K562 (cell line): ENCODE measurements at places on chromosomes 1 and 21. TPM values are rescaled to one million over a fixed set of nuclear protein-coding genes. Genes with fewer than 3 reads are reported as not detected.

DNA sequence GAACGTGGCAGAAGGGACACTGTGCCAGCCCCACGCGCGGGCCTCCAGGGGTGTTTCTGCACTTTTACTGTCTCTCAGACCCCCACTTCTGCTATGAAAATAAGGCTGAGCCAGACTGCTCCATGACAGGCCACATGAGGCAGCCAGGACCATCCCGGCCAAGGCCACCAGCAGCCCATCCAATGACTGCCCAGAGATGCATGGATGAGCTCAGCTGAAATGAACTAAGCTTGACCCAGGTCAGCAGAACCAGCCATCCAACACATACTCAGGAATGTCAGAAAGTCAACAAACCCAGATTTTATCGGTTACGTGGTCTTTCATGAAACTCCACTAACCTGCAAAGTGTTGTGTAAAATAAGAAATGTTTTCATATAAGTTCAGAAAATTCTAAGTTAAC lies 51.2 kb downstream of the CCDC185 start:
- no peak overlapping the region for H3K27ac ChIP-seq
- no peaks in the 10 kb centered on the region for H3K36me3 ChIP-seq
- no peak for DNase-seq
- H3K4me1 ChIP-seq = no peaks in the 10 kb centered on the region

DNA sequence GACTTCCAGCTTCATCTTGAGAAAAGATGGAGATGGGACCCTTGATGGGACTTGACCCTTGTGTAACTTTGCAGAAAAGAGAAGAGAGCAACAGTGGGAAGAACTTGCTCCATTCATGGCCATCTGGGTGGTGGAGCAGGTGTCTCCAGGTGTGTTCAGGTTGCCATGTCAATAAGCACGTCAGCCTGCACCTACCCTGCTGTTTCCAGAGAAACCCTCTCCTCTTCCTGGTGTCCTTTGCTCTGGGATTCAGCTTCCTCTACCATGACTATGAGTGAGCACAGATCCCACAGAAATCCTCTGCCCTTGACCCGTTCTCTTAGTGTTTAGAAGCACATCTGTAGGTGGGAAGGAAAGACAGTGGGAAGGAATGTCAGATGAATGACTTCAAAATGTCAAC lies 21.8 kb upstream of the OTUD3 start:
- H3K4me1 ChIP-seq = peaks cover 13% of the 10 kb centered on the region; the same call in 2 of the 3 replicates
- no peak overlapping the region for H3K27ac ChIP-seq
- no peak overlapping the region for H3K4me3 ChIP-seq
- peaks cover 9% of the 10 kb centered on the region for H3K27me3 ChIP-seq
- no peak for DNase-seq

NBPF15 gene
- 6.6 and 7.3 TPM in 2 replicates for total RNA-seq

OR2AK2 gene
- total RNA-seq = not detected in 2 replicates

GRCh38 chr1:88802950-88803349 lies 88.4 kb downstream of the GTF2B start:
- DNase-seq = no peak
- H3K36me3 ChIP-seq = peaks cover 67% of the 10 kb centered on the region
- H3K27me3 ChIP-seq = no peaks in the 10 kb centered on the region

RCC2 gene
- 258 and 292 TPM in 2 replicates for total RNA-seq

DNA sequence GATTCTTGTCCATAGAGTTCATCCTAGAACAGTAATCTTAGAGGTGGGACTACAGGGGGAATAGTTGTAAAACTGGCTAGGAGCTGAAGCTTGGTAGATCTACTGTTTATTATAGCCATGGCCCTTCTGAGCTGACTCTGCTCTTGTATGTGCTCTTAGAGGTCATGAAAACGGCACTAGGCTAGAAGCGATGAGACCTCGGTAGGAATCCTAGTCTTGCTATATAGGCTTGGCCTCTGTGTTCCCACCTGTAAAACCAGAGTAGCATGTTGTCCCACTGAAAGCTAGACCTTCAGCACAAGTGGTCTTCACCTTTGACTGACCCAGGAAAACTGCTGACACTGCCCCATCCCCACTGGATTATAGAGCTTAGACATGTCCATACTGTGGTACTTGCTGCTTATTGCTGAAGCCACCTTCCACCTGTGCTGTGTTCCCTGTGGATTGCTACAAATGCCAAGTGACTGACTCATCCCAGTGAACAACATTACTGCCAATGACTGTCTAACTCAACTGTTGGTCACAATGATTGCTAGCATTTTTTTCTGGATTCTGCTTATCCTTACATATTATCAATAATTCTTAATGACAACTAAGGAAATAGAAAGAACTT lies 23.0 kb upstream of the PIGC start:
- DNase-seq = no peak
- no peak overlapping the region for H3K4me3 ChIP-seq
- H3K36me3 ChIP-seq = no peaks in the 10 kb centered on the region
- H3K4me1 ChIP-seq = no peaks in the 10 kb centered on the region
- no peaks in the 10 kb centered on the region; the same call in 2 of the 3 replicates for H3K27me3 ChIP-seq

DCST1 gene
- not detected in 2 replicates for total RNA-seq

GRCh38 chr1:53587252-53587988 lies 128.2 kb downstream of the DMRTB1 start:
- H3K27ac ChIP-seq = no peak overlapping the region
- no peaks in the 10 kb centered on the region for H3K36me3 ChIP-seq
- H3K4me3 ChIP-seq = no peak overlapping the region
- peaks cover 8% of the 10 kb centered on the region for H3K27me3 ChIP-seq

DNA sequence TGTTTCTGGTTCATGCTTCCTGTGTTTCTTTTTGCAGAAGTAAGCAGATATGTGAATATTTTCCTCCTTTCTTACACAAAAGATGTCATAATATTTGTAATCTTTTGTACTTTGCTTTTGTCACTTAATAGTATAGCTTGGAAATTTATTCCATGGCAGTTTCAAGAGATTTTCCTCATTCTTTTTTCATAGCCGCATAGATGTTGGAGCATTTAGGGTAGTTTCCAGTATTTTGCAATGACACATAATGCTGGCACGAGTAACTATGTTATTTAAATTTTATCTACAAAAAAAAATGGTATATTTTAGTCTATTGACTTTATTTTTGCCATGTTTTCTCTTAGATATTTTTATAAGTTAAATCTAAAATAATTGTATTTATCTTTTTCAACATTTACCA lies 40.7 kb downstream of the AGO3 start:
- no peak overlapping the region for H3K4me3 ChIP-seq
- no peaks in the 10 kb centered on the region for H3K4me1 ChIP-seq
- no peak overlapping the region for H3K27ac ChIP-seq
- H3K27me3 ChIP-seq = no peaks in the 10 kb centered on the region
- H3K36me3 ChIP-seq = peaks cover 68% of the 10 kb centered on the region

GRCh38 chr1:182169203-182169602 lies 107.7 kb upstream of the ZNF648 start:
- no peaks in the 10 kb centered on the region for H3K36me3 ChIP-seq
- H3K4me3 ChIP-seq = no peak overlapping the region
- no peak overlapping the region for H3K27ac ChIP-seq
- H3K27me3 ChIP-seq = no peaks in the 10 kb centered on the region
- H3K4me1 ChIP-seq = peaks cover 20% of the 10 kb centered on the region
- DNase-seq = no peak

DNA sequence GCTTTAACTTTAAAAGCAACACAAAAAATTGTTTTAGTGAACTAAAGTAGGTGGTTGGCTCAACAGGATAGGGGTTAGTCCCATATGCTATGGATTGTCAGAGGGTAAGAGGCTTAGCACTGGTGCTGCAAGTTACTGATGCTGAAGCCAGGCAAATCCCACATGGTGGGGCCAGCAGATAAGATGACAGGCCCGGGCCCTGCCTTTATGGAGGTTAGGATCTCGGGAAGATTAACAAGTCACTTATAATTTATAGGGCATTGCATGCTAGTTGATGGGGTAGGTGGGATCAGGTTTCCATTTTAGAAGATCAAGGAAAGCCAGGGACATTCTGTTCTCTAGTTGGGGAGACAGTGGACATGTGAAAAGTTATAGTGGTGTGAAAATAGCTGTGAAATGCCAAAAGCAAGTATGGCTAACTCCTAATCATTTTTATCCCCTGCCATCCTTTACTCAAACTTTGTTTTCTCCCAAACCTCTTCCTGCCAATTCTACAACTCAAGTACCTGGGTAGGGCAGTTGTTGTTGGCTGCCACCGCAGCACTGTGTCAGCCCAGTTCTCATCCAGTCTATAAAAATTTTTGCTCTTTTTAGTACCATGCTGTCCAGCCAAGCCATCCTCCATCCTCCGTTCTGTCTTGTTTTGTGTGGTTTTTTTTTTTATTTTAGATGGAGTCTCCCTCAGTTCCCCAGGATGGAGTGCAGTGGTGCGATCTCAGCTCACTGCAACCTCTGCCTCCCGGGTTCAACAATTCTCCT lies 10.3 kb downstream of the CHAF1B start:
- no peak for DNase-seq
- no peaks in the 10 kb centered on the region for H3K27me3 ChIP-seq
- H3K27ac ChIP-seq = no peak overlapping the region
- H3K36me3 ChIP-seq = peaks cover 69% of the 10 kb centered on the region

- H3K27ac ChIP-seq = no peak overlapping the region
- no peak overlapping the region for H3K4me3 ChIP-seq
- H3K4me1 ChIP-seq = 0 out of 3 replicates have a peak, but pooled peaks cover 3% of the 10 kb centered on the region
- peak; percentile 77 for DNase-seq
- H3K27me3 ChIP-seq = peaks cover 31% of the 10 kb centered on the region; the same call in 2 of the 3 replicates
Measured at GRCh38 chr1:6727535-6727934, 25.9 kb upstream of the DNAJC11 start.

- no peaks in the 10 kb centered on the region for H3K36me3 ChIP-seq
- H3K4me1 ChIP-seq = peaks cover 5% of the 10 kb centered on the region; the same call in 1 of the 3 replicates
- H3K27me3 ChIP-seq = no peaks in the 10 kb centered on the region
- DNase-seq = no peak
Measured at GRCh38 chr1:157199421-157199755, 61.2 kb upstream of the ETV3 start.

AUNIP gene
- 30.9 and 31.7 TPM in 2 replicates for total RNA-seq

GRCh38 chr1:5444396-5444795 lies 547.8 kb downstream of the NPHP4 start:
- H3K36me3 ChIP-seq = no peaks in the 10 kb centered on the region
- DNase-seq = no peak
- H3K27me3 ChIP-seq = no peaks in the 10 kb centered on the region; the same call in 1 of the 2 replicates
- no peak overlapping the region for H3K27ac ChIP-seq
- H3K4me3 ChIP-seq = no peak overlapping the region

DNA sequence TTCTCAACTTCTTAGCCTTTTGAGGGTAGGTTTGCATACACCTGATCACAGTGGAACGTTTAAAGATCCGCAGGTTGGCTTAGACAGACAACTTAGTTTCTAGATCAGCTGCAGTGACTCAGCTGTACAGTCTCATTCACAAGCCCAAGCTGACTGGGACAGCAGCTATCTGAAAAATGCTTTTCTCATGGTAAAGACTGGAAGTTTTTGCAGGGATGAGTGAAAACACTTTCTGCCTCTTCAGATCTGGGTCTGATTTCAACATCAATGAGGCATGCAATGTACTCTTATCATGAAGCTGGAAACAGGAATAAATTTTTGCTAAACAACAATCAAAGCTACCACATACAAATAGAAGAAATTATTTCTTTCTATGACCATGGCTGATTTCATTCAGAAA lies 61.1 kb upstream of the PTBP2 start:
- no peaks in the 10 kb centered on the region for H3K4me1 ChIP-seq
- no peak for DNase-seq
- no peaks in the 10 kb centered on the region for H3K27me3 ChIP-seq
- H3K36me3 ChIP-seq = no peaks in the 10 kb centered on the region

DNA sequence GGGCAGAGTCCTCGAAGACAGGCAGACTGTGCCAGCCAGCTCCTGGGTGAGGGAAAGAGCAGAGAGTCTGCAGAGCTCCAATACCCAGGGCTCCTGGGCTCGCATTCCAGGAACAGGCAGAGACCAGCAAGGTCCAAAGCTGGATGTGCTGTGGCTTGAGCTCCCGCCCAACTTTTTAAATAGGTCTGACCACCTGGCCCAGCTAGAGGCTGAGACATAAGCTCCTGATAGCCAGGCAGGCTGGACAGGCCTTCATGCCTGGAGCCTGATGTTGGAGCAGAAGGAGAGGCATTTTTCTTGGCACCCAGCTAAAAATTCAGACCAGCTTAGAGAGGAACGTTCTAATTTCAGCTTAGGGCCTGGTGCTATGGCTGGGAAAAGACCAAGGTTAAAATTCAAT lies 178.4 kb upstream of the TMEM51 start:
- no peak overlapping the region for H3K4me3 ChIP-seq
- H3K36me3 ChIP-seq = no peaks in the 10 kb centered on the region; the same call in 2 of the 3 replicates
- no peaks in the 10 kb centered on the region for H3K27me3 ChIP-seq
- H3K4me1 ChIP-seq = 0 out of 2 replicates have a peak, but pooled peaks cover 8% of the 10 kb centered on the region
- DNase-seq = no peak

SPRR2F gene
- 0.76 TPM in 1 of 2 replicates, not detected in the other for total RNA-seq

- no peaks in the 10 kb centered on the region for H3K27me3 ChIP-seq
- peak within 1 kb of the TSS; percentile 85 for H3K27ac ChIP-seq
- H3K4me3 ChIP-seq = peak within 1 kb of the TSS; percentile 56
Measured at GRCh38 chr1:21669258-21670058, at the start of gene RAP1GAP. Gene RAP1GAP (minus strand): TSS chr1:21669357. CDS start chr1:21620032, 49,325 bp downstream.

GRCh38 chr1:56477164-56478111 lies 101.9 kb downstream of the PLPP3 start:
- H3K4me3 ChIP-seq = no peak overlapping the region
- no peak overlapping the region for H3K27ac ChIP-seq
- peaks cover 22% of the 10 kb centered on the region for H3K27me3 ChIP-seq

DNA sequence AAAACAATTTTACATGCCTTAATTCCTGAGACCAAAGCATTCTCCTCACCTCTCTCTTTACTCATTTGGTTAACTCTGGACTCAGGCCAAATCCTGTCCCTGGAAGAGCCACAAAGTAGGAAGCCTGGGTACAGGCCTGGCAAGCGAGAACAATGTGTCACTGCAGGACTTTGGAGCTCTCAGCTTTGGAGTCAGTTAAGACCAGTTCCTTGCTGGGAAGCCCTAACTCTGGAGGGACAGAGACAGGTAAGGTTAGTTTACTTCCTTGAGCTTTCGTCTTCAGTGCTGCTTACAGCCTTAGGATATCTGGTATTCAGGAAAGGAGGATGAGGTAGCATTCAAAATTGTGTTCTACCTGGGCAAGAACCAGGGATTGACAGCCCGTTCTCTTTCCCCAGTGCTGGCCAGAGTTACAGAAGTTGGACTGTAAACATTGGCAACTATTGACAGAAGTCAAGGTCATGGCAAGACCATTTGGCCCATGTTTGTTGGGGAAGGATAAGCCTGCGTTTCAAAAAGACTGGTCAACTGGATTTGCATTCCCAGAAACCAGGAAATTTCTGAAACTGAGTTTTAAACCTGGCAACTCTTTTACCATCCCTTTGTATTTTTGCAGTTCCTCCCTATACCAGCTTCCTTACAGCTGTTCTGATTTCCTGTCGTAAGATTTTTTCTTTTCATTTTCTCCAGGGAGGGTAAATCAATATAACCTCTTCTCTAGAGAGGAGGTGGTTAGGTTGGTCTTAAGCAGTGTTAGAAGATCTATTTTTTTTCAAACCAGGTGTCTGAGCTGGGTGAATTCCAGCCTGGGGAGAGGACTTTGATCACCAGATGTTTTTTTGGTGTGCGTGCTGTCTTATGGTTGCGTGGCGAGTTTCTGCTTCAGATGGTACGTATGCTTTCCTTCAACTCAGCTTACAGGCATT lies at the start of gene C4BPB:
C4BPB (plus strand) TSS at position 160 of the 926 bp plus-strand sequence; CDS start at position 832, 672 bp downstream.
- H3K4me3 ChIP-seq = no peak within 1 kb of the TSS
- no peaks in the 10 kb centered on the region for H3K36me3 ChIP-seq
- no peaks in the 10 kb centered on the region for H3K27me3 ChIP-seq
- no peak for DNase-seq

HPDL gene
- not detected in 2 replicates for total RNA-seq
